ENCODE measurements at places on chromosomes 13 and 19.

GRCh38 chr19:19463348-19464117, 51.8 kb downstream of the TSSK6 start:
- no peak for DNase-seq

- DNase-seq: no peak
These were observed 57.7 kb downstream of the PTPRS start for GRCh38 chr19:5282901-5283300.

GRCh38 chr13:98141509-98142379, 1.1 kb upstream of the FARP1 start:
- DNase-seq: no peak

- DNase-seq: no peak
These were observed 195.5 kb downstream of the SLITRK6 start for GRCh38 chr13:85603735-85604134.

- no peak for DNase-seq
These were observed 46.3 kb upstream of the GPR12 start for GRCh38 chr13:26806891-26807290.

DNA sequence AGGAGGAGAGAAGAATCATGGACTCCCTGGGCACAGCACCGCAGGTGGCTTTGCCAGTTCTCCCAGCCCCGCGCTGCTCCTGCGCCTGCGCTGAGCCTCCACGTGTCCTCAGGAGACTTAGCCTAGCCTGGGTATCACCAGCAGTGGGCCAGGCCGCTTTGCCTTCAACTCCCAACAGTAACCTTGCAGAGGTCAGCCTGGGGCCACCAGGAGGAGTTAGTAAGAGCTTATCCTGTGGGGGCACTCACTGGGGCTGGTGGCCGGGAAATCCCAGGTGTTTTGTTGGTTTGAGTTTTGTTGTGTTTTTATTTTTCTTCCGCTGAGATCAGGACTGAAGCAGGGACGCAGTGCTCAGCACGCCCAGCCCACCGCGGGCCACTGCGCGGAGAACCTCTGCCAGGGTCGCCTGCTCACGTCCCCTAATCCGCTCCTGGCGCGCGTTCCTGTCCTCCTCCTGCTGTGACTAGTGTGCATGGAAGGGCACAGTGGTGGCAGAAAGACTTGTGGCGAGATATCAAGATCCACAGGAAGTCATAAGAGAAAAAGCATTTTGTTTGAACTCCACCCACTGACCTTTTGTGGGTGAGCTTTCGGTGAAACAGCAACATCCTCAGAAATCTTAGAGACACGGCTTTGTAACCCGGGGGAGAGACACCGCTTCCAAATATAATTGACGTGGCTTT, 207.4 kb upstream of the RFC3 start:
- DNase-seq: no peak

DNA sequence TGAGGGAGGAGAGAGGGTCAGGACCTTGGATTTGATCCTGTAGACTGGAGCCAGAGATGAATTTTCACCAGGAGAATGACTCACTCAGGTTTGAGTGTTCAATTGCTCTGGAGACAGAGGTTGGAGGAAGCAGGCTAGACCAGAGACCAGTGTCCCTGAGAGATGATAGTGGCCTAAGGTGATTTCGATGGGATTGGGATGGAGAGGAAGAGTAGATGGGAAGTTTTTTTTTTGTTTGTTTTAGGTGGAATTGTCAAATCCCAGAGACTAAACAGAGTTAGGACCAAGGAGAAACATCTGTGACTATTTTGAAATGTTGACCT, 2.3 kb downstream of the CEBPG start:
- no peak for DNase-seq

GRCh38 chr13:80082396-80083080, 258.4 kb downstream of the SPRY2 start:
- DNase-seq: no peak

- DNase-seq: no peak
These were observed 56.4 kb upstream of the MRI1 start for GRCh38 chr19:13707915-13708314.

DNA sequence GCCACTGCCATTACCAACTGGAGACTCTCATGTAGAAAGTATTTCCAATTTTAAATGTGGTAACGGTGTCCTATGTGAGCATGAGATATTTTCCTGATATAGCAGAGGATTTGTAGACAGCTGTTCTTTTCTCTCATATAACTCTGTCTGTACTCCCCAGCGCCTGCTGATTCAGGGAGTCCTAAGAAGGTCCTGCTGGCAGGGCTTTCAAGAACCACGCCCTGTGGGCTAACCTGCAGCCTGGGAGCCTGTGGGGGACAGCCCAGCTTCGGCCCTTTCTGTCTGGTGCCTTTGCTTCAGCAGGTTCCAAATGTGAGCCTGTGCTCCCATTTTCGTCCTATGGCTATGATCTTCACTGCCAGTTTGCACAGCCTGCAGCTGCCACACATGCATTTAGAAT, 316.8 kb downstream of the ATP8A2 start:
- DNase-seq: no peak

- DNase-seq: peak; percentile 76
These were observed 86.0 kb downstream of the GADD45B start for GRCh38 chr19:2561895-2562294.

GRCh38 chr19:51592521-51592920, 21.4 kb downstream of the ZNF175 start:
- no peak for DNase-seq

DNA sequence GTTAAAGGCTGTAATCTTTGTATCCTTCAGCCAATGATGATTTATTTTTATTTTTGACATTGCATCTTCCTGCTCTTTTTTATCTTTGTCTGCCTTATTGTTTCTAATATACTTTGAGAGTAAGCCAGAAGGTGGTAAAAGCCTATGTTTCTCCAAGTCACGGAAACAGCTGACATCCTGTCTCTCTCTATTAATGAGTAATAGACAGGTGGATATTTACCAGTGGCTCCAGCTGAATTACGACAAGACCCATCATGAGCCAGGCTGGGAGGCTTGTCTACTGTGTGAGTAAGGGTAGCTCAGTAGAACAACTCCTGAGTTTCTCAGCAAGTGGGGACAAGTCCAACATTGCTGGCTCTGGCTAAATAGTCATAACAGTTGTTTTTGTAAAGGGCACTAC, 166.6 kb downstream of the NDFIP2 start:
- DNase-seq: no peak

DNA sequence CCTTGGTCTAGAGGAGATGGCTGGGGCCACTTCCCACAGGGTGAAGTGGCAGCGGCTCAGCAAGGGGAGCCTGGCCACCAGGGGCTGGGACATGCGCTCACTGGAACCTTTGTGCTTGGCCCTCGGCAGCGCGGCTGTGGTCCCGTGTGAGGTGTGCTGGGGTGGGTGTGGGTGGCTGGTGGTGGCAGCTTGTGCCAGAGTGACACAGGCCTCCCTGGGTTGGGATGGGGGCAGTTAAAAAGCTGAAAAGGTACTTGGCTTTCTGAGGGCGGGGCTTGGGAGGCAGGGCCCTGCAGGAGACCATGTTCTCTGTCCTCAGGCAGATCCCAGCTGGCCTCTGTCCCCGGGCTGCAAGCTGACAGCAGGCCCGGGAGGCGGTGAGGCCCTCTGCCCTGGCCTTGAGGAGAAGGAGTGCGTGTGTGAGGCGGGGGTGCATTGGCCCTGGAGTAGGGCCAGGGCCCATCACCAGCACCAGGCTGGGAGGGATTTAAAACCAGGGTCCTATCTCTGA, 17.3 kb downstream of the MPND start:
- DNase-seq: no peak

GRCh38 chr13:50866817-50867636, 23.5 kb upstream of the DLEU7 start:
- no peak for DNase-seq

DNA sequence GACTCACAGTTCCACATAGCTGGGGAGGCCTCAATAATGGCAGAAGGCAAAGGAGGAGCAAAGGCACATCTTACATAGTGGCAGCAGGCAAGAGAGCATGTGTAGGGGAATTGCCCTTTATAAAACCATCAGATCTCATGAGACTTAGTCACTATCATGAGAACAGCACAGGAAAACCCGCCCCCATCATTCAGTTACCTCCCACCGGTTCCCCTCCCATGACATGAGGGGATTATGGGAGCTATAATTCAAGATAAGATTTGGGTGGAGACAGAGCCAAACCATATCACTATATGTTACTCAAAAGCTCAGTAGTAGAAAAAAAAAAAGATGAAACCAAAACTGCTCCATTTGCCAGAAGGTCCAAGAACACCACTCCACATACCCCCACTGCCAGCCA, 58.5 kb downstream of the DNAJC15 start:
- no peak for DNase-seq

DNA sequence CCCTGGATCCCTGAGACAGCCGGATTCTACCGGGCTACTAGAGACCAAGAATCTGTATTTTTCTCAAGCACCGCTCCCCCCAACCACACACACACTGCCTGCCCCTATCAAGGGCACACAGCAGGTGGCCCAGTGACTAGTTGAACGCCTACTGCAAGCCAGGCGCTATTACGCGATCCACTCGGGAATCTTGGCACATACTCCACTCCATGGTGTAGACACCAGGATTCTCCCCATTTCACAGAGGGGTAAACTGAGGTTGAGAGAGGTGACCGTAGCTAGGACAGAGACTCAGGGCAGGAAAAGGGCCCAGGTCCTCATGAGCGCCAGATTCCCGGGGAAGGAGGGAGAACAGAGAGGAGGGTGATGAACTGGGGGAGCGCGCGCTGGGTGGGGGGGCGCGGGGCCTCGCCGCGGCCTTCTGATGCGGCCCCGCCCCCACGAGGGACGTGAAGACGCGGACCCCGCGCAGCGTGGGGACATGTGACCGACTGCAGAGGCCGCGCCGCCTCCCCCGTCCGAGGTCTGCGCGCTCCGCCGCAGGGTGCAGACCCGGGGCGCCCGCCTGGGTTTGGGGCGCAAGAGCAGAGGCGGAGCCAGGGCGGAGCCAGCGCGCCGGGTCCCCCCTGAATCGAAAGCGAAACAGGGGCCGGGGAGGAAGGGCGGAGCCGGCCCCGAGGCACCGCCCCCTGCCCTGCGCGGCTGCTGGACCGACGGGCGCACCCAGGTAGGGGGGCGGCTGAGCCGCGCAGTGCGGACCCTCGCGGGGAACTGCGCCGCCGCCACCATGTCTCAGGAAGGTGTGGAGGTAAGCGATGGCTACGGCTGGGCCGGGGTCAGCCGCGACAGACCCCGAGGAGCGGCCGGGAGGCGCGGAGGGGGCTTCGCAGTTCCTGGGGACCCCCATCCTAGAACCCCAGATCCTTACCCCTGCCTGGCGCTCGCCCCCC, at the start of gene SHFL:
SHFL (plus strand) TSS at position 677 of the 950 bp plus-strand sequence; CDS start at position 788, 111 bp downstream.
- DNase-seq: peak; percentile 57

Data from stimulated activated CD4-positive, alpha-beta T cell treated with anti-CD3 and anti-CD28 coated beads, Interleukin-1b, Interleukin-23, amount 100 ng/mL, for 24 hours (primary cell).